ENCODE measurements at places on chromosomes 2 and 18. TPM values are rescaled to one million over a fixed set of nuclear protein-coding genes. Genes with fewer than 3 reads are reported as not detected.

ASB3 gene
- 37.9 TPM for total RNA-seq

TMEM17 gene
- total RNA-seq, result 2.3 TPM

BMP10 gene
- not detected for total RNA-seq

PRKAG3 gene
- total RNA-seq, result not detected

CHRND gene
- total RNA-seq, result not detected

TOGARAM2 gene
- 0.15 TPM for total RNA-seq

SNRPD1 gene
- 6.7 TPM for total RNA-seq

SERPINB13 gene
- not detected for total RNA-seq

SPC25 gene
- 1.0 TPM for total RNA-seq

- peak; percentile 25 for DNase-seq
- no peaks in the 10 kb centered on the region for H3K27me3 ChIP-seq
- peak overlapping the region; percentile 29 for H3K27ac ChIP-seq
- H3K4me3 ChIP-seq, result no peak overlapping the region
- H3K4me1 ChIP-seq, result peaks cover 8% of the 10 kb centered on the region
- H3K36me3 ChIP-seq, result no peaks in the 10 kb centered on the region
These were observed 41.4 kb downstream of the HS1BP3 start for GRCh38 chr2:20609349-20609994.

- no peak for DNase-seq
- peak overlapping the region; percentile 43 for H3K27ac ChIP-seq
- H3K4me3 ChIP-seq, result no peak overlapping the region
- H3K4me1 ChIP-seq, result no peaks in the 10 kb centered on the region
- H3K36me3 ChIP-seq, result no peaks in the 10 kb centered on the region
- no peaks in the 10 kb centered on the region for H3K27me3 ChIP-seq
These were observed 87.3 kb downstream of the ACAA2 start for GRCh38 chr18:49725809-49726674.

- H3K27ac ChIP-seq, result no peak overlapping the region
- DNase-seq, result no peak
- H3K27me3 ChIP-seq, result no peaks in the 10 kb centered on the region
- no peaks in the 10 kb centered on the region for H3K4me1 ChIP-seq
These were observed 319.0 kb downstream of the BCL11A start for GRCh38 chr2:60234274-60234986.

- H3K36me3 ChIP-seq, result no peaks in the 10 kb centered on the region
- H3K27me3 ChIP-seq, result no peaks in the 10 kb centered on the region
- H3K27ac ChIP-seq, result no peak overlapping the region
- H3K4me1 ChIP-seq, result no peaks in the 10 kb centered on the region
- H3K4me3 ChIP-seq, result no peak overlapping the region
- DNase-seq, result no peak
These were observed 433.5 kb downstream of the SATB2 start for GRCh38 chr2:199024224-199024623.

GRCh38 chr18:50507120-50507590 is 52.7 kb upstream of the MAPK4 start:
- no peaks in the 10 kb centered on the region for H3K36me3 ChIP-seq
- H3K4me3 ChIP-seq, result no peak overlapping the region
- H3K27me3 ChIP-seq, result no peaks in the 10 kb centered on the region
- no peaks in the 10 kb centered on the region for H3K4me1 ChIP-seq
- H3K27ac ChIP-seq, result no peak overlapping the region
- DNase-seq, result peak; percentile 29

DNA sequence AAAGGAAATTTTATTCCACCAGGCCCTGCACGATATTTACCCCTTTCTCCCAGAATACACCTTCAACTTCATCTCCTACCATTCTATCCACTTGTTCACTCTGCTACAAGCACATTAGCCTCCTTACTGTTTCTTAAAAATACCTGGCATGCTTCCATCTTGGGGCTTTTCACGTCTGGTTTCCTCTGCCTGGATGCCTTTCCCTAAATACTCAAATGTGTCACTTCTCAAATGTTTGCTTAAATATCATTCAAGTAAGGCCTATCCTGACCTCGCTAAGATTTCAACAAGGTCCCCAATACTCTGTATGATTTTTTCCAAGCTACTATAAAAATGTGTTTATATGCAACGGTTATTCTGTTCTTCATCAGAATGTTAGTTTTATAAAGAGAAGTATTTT is 433.0 kb upstream of the CHAC2 start:
- H3K36me3 ChIP-seq, result no peaks in the 10 kb centered on the region
- no peak for DNase-seq
- H3K4me1 ChIP-seq, result no peaks in the 10 kb centered on the region
- no peak overlapping the region for H3K4me3 ChIP-seq
- H3K27me3 ChIP-seq, result no peaks in the 10 kb centered on the region

- H3K4me1 ChIP-seq, result no peaks in the 10 kb centered on the region
- H3K36me3 ChIP-seq, result no peaks in the 10 kb centered on the region
- no peaks in the 10 kb centered on the region for H3K27me3 ChIP-seq
- no peak overlapping the region for H3K27ac ChIP-seq
- no peak overlapping the region for H3K4me3 ChIP-seq
- no peak for DNase-seq
These were observed 323.4 kb downstream of the CDH19 start for GRCh38 chr18:66280470-66280869.

GRCh38 chr2:230714136-230714480 is 1.5 kb downstream of the CAB39 start:
- H3K27me3 ChIP-seq, result no peaks in the 10 kb centered on the region
- H3K4me1 ChIP-seq, result no peaks in the 10 kb centered on the region
- no peaks in the 10 kb centered on the region for H3K36me3 ChIP-seq
- H3K4me3 ChIP-seq, result peak overlapping the region; percentile 89
- no peak for DNase-seq

GRCh38 chr2:216632952-216633615 is at the start of gene IGFBP2:
Gene IGFBP2, plus strand, starts transcription at chr2:216633420. Its CDS starts 104 bp downstream, at chr2:216633524.
- H3K4me1 ChIP-seq, result no peaks in the 10 kb centered on the region
- peak within 1 kb of the TSS; percentile 52 for H3K27ac ChIP-seq
- H3K27me3 ChIP-seq, result peaks cover 3% of the 10 kb centered on the region
- no peak for DNase-seq

- no peaks in the 10 kb centered on the region for H3K4me1 ChIP-seq
- H3K36me3 ChIP-seq, result no peaks in the 10 kb centered on the region
- no peak for DNase-seq
- H3K4me3 ChIP-seq, result no peak overlapping the region
- H3K27ac ChIP-seq, result no peak overlapping the region
These were observed 33.5 kb downstream of the HNMT start for GRCh38 chr2:137997733-137998132.

GRCh38 chr2:43331422-43331821 is 105.0 kb upstream of the ZFP36L2 start:
- no peaks in the 10 kb centered on the region for H3K36me3 ChIP-seq
- peaks cover 5% of the 10 kb centered on the region for H3K4me1 ChIP-seq
- no peaks in the 10 kb centered on the region for H3K27me3 ChIP-seq
- no peak overlapping the region for H3K27ac ChIP-seq

DNA sequence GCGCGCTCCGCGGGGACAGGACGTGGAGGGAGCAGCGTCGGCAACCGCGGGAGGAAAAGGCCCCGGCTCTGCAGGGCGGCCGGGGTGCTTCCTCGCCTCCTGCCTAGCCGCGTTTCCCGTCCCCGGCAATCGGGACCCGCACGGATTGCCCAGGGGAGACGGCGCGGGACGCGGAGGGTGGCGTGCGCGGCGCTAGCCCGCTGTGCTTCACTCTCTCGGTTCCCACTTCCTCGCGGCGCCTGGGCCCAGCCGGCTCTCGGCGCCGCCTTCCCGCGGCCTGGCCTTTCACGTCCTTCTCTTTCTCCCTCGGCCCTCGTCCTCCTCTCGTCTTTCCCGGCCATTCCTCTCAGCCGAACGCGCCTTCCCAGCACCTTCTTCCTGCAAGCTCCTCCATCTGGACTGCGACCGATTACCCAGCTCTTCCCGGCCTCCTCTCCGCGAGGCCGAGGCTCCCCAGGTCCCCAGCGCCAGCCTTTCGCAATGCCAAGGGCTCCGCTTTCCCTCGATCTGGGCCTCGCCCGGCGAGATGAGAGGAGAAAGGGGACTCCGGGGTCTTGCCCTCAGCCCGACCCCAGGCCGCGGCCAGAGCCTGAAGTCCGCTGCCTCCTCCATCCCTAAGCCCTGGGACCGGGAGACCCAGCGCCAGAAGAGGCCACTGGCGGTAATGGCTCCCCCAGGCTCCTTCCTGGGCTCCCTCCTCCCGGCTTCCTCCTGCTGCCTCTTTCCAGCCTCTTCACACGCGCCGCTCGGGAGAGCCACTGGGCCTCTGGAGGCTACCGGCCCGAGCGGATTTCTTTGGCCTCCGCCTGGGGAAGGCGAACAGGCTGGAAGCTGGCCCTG is 34.3 kb upstream of the ATP6V1B1 start:
- H3K27me3 ChIP-seq, result peaks cover 44% of the 10 kb centered on the region
- no peaks in the 10 kb centered on the region for H3K4me1 ChIP-seq
- H3K36me3 ChIP-seq, result no peaks in the 10 kb centered on the region
- no peak for DNase-seq

DNA sequence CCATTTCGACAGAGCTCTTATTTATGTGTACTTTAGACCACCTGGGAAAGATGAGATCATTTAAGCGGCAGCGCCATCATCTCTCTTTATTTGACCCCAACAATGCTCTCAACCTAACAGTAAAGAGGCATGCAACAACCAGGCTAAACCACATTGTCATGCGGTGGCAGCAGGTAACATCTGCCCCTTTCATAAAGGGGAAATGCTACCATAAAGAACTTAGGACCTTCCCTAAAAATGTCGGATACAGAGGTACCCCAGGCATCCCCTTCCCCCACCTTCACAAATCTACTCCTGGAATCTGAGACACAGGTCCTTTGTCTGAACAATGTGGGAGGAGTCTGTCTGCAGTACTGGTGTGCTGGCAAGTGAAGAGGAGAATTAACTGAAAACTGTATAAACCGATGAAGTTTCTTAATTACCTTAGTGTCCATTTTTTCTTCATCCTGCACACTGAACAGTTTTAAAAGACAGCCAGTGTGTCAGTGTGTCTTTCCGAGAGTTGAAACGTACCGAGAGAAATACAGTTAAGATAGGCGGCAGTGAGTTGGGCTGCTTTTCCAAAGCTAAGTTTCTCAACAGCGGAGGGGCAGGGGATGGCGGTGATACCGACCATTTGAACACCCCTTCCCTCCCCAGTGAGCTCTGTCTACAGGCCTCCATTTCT is 1.9 kb downstream of the MEX3C start:
- H3K27ac ChIP-seq, result peak overlapping the region; percentile 99
- DNase-seq, result peak; percentile 44
- H3K27me3 ChIP-seq, result no peaks in the 10 kb centered on the region
- H3K4me3 ChIP-seq, result peak overlapping the region; percentile 90

GRCh38 chr2:27003007-27003406 is 29.8 kb upstream of the TMEM214 start:
- H3K27ac ChIP-seq, result no peak overlapping the region
- H3K36me3 ChIP-seq, result no peaks in the 10 kb centered on the region
- H3K4me3 ChIP-seq, result no peak overlapping the region
- H3K4me1 ChIP-seq, result no peaks in the 10 kb centered on the region
- no peaks in the 10 kb centered on the region for H3K27me3 ChIP-seq

GRCh38 chr2:158041400-158041799 is 60.3 kb upstream of the UPP2 start:
- DNase-seq, result no peak
- no peaks in the 10 kb centered on the region for H3K27me3 ChIP-seq
- no peak overlapping the region for H3K4me3 ChIP-seq
- no peaks in the 10 kb centered on the region for H3K36me3 ChIP-seq
- no peak overlapping the region for H3K27ac ChIP-seq

- no peaks in the 10 kb centered on the region for H3K27me3 ChIP-seq
- no peak overlapping the region for H3K4me3 ChIP-seq
- no peaks in the 10 kb centered on the region for H3K36me3 ChIP-seq
- no peak for DNase-seq
- H3K4me1 ChIP-seq, result no peaks in the 10 kb centered on the region
These were observed 53.4 kb downstream of the CD28 start for GRCh38 chr2:203759690-203760365.

DNA sequence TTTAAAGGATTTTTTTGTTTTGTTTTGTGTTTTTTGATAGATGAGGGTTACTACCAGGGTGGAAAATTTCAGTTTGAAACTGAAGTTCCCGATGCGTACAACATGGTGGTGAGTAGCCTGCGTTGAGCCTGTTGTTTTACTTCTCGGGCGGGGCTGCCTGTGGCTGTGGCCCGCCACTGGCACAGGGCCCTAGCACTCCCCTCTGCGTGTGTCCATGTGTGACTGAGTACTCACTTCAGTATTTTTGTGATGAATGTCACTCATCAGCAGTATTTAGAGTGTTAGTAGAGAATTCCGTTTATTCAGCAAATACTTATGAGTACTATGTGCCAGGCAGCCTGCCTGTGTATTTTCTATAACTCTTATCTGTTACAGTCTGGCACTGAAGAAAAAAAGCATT is 44.3 kb upstream of the SCLY start:
- no peak overlapping the region for H3K27ac ChIP-seq
- no peak overlapping the region for H3K4me3 ChIP-seq
- DNase-seq, result no peak
- H3K36me3 ChIP-seq, result no peaks in the 10 kb centered on the region
- H3K4me1 ChIP-seq, result no peaks in the 10 kb centered on the region
- no peaks in the 10 kb centered on the region for H3K27me3 ChIP-seq

DNA sequence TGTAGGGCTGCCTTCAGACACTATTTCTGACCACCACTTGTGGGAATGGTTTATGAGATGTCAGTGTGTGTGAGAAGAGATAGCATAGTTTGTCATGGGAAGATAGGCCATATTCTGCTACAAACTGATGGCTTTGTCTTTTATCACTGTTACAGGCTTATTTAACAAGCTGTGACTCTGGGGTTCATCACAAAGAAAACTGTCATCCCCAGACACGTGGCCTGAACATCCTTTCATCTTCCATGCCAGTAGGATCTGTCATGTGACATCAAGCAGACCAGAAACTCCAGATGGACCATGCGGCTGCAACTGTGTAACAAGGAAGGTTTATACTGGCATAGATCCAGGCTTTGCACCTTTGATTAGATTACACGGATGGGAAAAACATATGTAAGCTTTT is 128.6 kb upstream of the KCNH7 start:
- H3K27ac ChIP-seq, result no peak overlapping the region
- H3K36me3 ChIP-seq, result no peaks in the 10 kb centered on the region
- H3K27me3 ChIP-seq, result no peaks in the 10 kb centered on the region
- H3K4me1 ChIP-seq, result no peaks in the 10 kb centered on the region
- H3K4me3 ChIP-seq, result no peak overlapping the region
- no peak for DNase-seq

GRCh38 chr2:36675579-36676282 is 20.8 kb upstream of the VIT start:
- no peak for DNase-seq
- no peaks in the 10 kb centered on the region for H3K36me3 ChIP-seq
- no peaks in the 10 kb centered on the region for H3K27me3 ChIP-seq
- no peak overlapping the region for H3K27ac ChIP-seq
- H3K4me1 ChIP-seq, result no peaks in the 10 kb centered on the region

GRCh38 chr2:171959998-171960397 is 37.7 kb downstream of the HAT1 start:
- no peaks in the 10 kb centered on the region for H3K27me3 ChIP-seq
- H3K4me1 ChIP-seq, result no peaks in the 10 kb centered on the region
- H3K4me3 ChIP-seq, result no peak overlapping the region
- no peaks in the 10 kb centered on the region for H3K36me3 ChIP-seq
- no peak overlapping the region for H3K27ac ChIP-seq

DNA sequence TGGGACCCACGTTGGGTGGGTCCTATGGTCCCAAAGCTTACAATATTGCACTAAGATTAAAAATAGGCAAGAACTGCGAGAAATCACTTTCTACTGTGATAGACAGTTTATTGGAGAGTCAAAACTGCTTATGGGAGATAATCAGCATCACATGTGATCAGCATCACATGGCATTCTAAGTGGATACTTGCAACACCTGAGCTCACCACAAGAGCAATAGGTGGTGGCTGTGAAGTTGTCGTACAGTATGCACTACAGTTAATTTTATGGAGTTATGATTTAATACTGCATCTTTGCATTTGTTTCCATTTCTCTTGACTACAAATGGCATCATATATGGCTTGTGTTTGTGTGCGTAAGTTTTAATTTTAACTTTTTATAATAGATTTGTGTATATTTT is 11.6 kb downstream of the PNO1 start:
- no peak overlapping the region for H3K27ac ChIP-seq
- no peaks in the 10 kb centered on the region for H3K36me3 ChIP-seq
- no peaks in the 10 kb centered on the region for H3K4me1 ChIP-seq
- H3K27me3 ChIP-seq, result no peaks in the 10 kb centered on the region
- DNase-seq, result no peak
